ENCODE measurements at places on chromosomes 5 and 9. TPM values are rescaled to one million over a fixed set of nuclear protein-coding genes. Genes with fewer than 3 reads are reported as not detected.

Gene NUTM2F
- total RNA-seq = not detected

- DNase-seq = no peak
- no peaks in the 10 kb centered on the region for H3K27me3 ChIP-seq
- H3K4me1 ChIP-seq = peaks cover 8% of the 10 kb centered on the region
Observed at GRCh38 chr5:73918791-73919221, 292.8 kb downstream of the ARHGEF28 start.

Gene VCAN
- 31.6 TPM for total RNA-seq

GRCh38 chr5:133851521-133851920, 116.9 kb downstream of the C5orf15 start:
- DNase-seq = no peak
- H3K27me3 ChIP-seq = no peaks in the 10 kb centered on the region
- H3K4me1 ChIP-seq = no peaks in the 10 kb centered on the region
- no peaks in the 10 kb centered on the region for H3K36me3 ChIP-seq
- H3K27ac ChIP-seq = no peak overlapping the region

Gene FAM151B
- 7.3 TPM for total RNA-seq

Gene RIGI
- 16.7 TPM for total RNA-seq

DNA sequence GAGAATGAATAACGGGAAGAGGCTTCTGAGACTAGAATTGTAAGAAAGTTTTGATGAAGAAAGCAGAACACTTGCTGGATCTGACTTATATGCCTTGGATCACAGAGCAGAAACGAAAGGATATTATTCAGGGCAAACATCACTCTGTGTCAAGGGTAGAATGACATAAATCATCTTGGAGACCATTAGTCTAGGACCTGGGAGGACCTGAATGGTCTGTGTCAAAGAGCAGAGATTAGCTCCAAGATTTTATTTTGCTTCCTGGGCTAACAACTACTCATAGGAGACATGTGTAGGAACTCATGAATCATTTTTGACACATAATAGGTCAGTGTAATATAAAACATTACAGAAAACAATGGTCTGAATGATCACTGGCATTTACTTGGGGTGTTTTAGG, 417.9 kb downstream of the SLCO4C1 start:
- no peaks in the 10 kb centered on the region for H3K4me1 ChIP-seq
- no peaks in the 10 kb centered on the region for H3K36me3 ChIP-seq
- no peak for DNase-seq
- H3K4me3 ChIP-seq = no peak overlapping the region
- H3K27me3 ChIP-seq = no peaks in the 10 kb centered on the region

Gene PCDHB11
- total RNA-seq = 2.7 TPM

Gene LAMC3
- total RNA-seq = 8.5 TPM

DNA sequence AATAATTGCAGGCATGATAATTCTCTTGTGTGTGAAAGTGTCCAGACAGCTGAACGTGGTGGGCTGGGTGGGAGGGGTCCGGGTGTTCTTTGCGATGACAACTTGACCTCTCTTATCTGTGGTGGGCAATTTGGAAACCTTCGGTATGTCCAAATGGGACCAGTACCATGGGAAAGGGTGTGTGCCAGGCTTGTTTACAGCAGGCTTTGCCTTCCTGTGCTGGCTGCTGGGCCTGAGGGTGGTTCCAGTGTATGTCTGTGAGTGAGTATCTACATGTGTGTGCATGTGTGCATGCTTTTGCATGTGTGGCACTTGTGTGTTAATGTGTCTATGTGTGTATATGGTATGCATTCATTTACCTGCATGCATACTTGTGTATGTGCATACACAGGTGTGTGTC, 166.4 kb downstream of the GADD45G start:
- no peaks in the 10 kb centered on the region for H3K4me1 ChIP-seq
- H3K27me3 ChIP-seq = no peaks in the 10 kb centered on the region
- H3K36me3 ChIP-seq = no peaks in the 10 kb centered on the region
- no peak for DNase-seq
- no peak overlapping the region for H3K4me3 ChIP-seq

DNA sequence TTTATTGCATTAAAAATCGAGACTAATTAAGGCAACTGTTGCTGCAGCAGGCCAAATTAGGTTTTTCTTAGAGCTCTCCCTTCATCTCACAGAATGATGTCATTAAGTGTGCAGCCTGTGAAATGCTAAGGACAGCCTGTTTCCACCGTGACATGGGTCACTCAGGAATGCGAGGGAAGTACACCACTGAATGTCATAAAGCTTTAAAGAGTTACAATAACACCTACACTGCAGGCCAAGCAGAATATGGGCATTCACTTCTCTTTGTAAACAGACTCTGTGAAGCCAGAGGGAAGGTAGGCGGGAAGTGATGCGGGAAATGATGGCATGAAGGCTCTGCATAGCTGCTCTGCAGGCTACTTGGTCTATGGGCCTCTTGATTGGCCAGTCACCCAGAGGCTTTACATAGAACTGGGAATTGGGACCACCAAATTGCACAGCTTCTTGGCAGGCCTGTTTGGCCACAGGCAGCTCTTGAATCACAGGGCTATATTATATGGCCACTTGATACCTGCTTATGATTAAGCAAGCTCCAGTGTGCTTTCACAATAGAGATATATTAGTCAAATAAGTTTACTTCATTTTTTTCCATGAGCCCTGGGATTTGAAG, 28.4 kb upstream of the AOPEP start:
- no peaks in the 10 kb centered on the region for H3K4me1 ChIP-seq
- H3K27ac ChIP-seq = no peak overlapping the region
- no peaks in the 10 kb centered on the region for H3K36me3 ChIP-seq
- DNase-seq = no peak
- H3K27me3 ChIP-seq = no peaks in the 10 kb centered on the region

- H3K36me3 ChIP-seq = no peaks in the 10 kb centered on the region
- H3K27ac ChIP-seq = no peak within 1 kb of the TSS
- no peak for DNase-seq
- no peak within 1 kb of the TSS for H3K4me3 ChIP-seq
- H3K4me1 ChIP-seq = no peaks in the 10 kb centered on the region
Observed at GRCh38 chr5:140833993-140834392, at the start of gene PCDHA7. Gene PCDHA7 (plus strand): TSS chr5:140834269. CDS start chr5:140834384, 115 bp downstream.

Measured in breast epithelium (tissue), 4 donors.